CD4-positive, CD25-positive, alpha-beta regulatory T cell (primary cell): ENCODE measurements at places on chromosomes 7 and 10. TPM values are rescaled to one million over a fixed set of nuclear protein-coding genes. Genes with fewer than 3 reads are reported as not detected.

LDB3 gene
- not detected for total RNA-seq

ADAMTS14 gene
- not detected for total RNA-seq

NDUFB8 gene
- total RNA-seq, result 183 TPM

GIMAP6 gene
- 43.8 TPM for total RNA-seq

- no peak overlapping the region for H3K4me3 ChIP-seq
- H3K4me1 ChIP-seq, result no peaks in the 10 kb centered on the region
- no peaks in the 10 kb centered on the region for H3K36me3 ChIP-seq
- H3K27ac ChIP-seq, result no peak overlapping the region
Observed at GRCh38 chr7:28685644-28686417, 272.3 kb downstream of the TRIL start.

- H3K36me3 ChIP-seq, result no peaks in the 10 kb centered on the region
- H3K4me1 ChIP-seq, result no peaks in the 10 kb centered on the region
- peaks cover 6% of the 10 kb centered on the region for H3K27me3 ChIP-seq
- no peak overlapping the region for H3K27ac ChIP-seq
- no peak overlapping the region for H3K4me3 ChIP-seq
- DNase-seq, result no peak
Observed at GRCh38 chr7:112982441-112983063, 104.1 kb downstream of the GPR85 start.

GRCh38 chr10:69506487-69506833 lies 55.2 kb downstream of the TSPAN15 start:
- H3K4me1 ChIP-seq, result peaks cover 15% of the 10 kb centered on the region
- DNase-seq, result no peak
- H3K27me3 ChIP-seq, result no peaks in the 10 kb centered on the region
- H3K27ac ChIP-seq, result no peak overlapping the region
- H3K36me3 ChIP-seq, result no peaks in the 10 kb centered on the region

- no peaks in the 10 kb centered on the region for H3K27me3 ChIP-seq
- no peak overlapping the region for H3K27ac ChIP-seq
- no peaks in the 10 kb centered on the region for H3K36me3 ChIP-seq
- no peak overlapping the region for H3K4me3 ChIP-seq
- H3K4me1 ChIP-seq, result no peaks in the 10 kb centered on the region
Observed at GRCh38 chr7:44284216-44284615, 41.2 kb downstream of the CAMK2B start.

DNA sequence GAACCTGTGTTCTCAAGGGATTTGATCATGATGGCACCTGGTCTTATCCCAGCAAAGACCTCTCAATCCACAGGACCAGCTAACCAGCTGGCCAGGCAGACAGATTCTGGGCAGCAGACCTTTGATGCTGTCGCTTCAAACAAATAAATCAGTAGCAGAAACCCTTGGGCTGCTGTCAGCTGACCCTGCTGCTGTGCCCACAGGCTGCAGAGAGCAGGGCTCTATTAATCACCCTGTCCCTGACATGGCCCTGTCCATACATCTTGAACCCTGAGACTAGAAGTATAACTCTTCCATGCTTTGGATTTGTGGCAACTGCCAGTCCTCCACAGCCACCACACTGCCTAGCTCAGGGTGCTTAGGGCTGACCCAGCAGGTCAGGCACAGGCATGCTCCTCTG lies 244.1 kb upstream of the PODXL start:
- DNase-seq, result no peak
- H3K27me3 ChIP-seq, result no peaks in the 10 kb centered on the region
- H3K4me3 ChIP-seq, result no peak overlapping the region
- H3K36me3 ChIP-seq, result no peaks in the 10 kb centered on the region
- H3K4me1 ChIP-seq, result no peaks in the 10 kb centered on the region

- DNase-seq, result no peak
- H3K27ac ChIP-seq, result no peak overlapping the region
- no peaks in the 10 kb centered on the region for H3K36me3 ChIP-seq
- H3K4me1 ChIP-seq, result no peaks in the 10 kb centered on the region
- no peak overlapping the region for H3K4me3 ChIP-seq
- H3K27me3 ChIP-seq, result no peaks in the 10 kb centered on the region
Observed at GRCh38 chr10:47034441-47035051, 123.3 kb downstream of the PTPN20 start.

DNA sequence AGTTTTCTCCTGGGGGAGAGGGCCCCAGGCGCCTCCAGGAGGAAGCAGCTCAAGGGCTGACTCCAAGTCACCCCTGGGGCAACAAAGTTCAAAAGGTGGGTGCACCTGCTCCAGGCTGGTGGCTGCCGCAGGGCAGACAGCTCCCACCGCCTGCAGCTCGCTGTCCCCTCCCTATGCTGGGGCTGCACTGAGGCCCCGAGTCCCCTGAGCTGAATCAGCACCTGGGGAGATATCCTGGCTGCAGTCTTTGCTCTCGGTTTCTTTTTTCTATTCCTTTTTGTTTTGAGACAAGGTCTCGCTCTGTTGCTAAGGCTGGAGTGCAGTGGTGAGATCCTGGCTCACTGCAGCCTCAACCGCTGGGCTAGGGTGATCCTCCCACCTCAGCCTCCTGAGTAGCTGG lies 183.4 kb downstream of the DNAJB6 start:
- no peaks in the 10 kb centered on the region for H3K4me1 ChIP-seq
- no peak overlapping the region for H3K4me3 ChIP-seq
- DNase-seq, result no peak
- H3K27ac ChIP-seq, result no peak overlapping the region
- H3K27me3 ChIP-seq, result no peaks in the 10 kb centered on the region
